ENCODE measurements at places on chromosomes 5 and 9.

DNA sequence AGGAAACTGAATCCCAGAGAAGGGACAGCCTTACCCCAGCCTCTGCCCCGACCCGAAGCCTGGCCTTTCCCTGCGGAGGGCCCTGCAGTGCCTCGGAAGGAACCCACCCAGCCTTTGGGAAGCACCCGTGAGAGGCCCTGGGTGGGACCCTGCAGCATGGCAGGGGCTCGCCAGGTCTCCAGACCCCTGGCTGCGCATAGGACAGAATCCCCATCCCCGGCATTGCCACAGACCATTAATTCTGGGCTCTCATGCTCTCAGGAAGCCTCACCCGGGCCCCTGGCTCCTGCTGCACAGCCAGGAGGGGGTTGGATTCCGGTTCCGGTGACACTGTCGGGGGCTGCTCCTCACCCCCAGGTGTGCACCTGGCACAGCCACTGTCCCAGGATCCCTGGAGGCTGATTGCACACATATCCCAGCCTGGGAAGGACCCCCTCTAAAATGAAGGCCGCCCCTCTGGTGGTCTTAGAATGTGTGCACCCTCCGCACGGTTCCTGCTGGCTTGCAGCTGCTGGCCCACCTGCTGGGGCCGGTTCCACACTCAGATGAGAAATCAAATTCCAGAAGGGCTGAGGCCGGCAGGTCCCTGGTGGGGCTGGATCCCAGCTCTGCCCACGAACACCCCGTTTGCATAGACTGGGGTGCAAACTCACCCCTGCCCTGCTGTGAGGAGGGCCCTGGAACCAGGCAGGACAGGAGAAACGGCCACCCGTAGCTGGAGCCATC lies 4.7 kb downstream of the EGFL7 start:
- DNase-seq = no peak

DNA sequence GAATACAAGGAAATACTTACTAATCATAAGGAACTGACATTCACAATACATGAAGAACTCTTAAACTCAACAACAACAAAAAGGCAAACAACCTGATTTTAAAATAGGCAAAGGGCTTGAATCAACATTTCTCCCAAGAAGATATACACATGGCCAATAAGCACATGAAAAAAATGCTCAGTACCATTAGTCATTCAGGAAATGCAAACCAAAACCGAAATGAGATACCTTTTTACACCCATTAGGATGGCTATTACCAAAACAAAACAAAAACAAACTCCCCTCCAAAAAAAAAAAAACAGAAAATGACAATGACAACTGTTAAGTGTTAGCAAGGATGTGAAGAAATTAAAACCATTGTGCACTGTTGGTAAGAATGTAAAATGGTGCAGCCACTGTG lies 104.1 kb upstream of the ZNF462 start:
- DNase-seq = no peak

GRCh38 chr9:115671963-115672305 lies 481.7 kb upstream of the PAPPA start:
- no peak for DNase-seq

DNA sequence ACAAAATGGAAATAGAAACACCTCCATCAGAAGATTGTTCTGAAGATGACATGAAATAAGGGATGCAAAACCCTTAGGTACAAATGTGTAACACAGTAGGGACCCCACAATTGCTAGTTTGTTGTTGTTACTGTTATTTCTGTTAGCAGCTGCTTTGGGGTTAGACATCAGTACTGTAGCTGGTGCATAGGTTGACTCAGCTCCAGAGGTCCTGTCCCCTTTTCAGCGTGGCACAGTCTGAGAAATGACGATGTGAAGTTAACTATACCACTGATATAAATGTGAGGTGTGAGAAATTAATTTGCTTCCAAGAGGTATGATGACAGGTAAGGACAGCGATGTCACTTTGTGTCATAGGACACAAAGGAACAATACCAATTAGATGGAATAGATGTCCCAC lies 384.6 kb upstream of the KLF4 start:
- no peak for DNase-seq

DNA sequence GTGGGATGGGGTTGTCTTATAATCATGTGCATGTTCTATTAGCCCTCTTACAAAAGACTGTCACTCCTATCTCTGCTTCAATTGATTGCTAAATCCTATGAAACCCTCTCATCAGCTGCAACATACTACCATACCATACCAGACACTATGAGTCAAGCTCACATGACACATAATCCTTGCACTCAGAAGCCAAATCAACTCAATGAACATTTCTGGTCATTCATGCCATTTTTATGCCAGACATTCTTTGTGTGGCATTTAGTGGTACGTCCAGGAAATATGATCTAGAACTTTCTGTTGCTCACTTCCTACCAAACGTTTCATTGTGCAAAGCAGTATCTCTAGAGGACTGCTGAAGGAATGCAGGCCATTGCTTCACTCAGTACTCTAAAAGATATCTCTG lies 159.2 kb upstream of the GNA14 start:
- DNase-seq = no peak

DNA sequence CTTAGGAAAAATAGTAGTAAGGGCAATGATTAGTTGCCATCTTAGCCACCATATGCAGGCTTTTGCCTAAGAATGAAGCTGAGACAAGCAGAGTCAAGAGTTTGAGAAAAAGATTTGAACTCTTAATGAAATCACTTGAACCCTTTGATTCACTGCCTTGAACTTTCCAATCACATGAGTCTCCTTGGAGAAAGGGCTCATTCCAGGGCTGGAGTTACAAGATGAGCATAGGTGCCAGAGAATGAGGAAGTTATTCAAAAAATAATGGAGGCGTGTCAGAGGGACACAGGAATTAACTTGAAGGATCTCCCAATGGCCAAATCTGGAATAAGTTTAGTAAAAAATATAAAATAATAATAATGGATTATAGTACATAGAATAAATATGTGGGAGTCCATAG lies 35.3 kb downstream of the MAT2B start:
- no peak for DNase-seq

DNA sequence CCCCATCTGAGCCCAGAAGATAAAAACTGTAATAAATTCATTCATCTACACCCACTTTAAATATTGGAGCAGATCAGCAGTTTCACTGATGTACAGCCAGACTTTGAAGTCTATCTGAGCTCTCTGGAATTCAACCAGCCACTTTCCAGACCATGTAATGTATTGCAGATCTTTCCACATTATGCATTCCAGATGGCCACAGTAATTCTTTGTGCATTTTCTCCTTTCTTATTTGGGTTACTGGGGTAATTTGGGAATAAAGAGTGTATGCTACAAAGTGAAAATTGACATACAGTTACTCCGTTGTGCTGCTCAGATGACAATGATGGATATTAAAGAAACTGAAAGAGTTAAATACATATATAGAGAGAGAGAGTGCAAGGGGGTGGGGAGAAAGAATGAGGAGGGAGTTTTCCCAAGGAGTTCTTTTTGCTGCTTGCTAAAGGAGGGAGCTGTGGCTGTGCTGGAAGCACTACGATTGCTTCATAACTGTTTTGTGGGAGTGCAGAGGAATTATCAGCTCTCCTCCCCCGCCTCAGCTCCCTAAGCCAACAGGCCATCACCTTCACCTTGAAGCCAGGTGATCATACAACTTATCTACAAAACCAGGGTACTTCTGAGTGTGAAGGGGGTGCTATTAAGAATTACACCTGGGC lies 152.8 kb downstream of the GAS1 start:
- no peak for DNase-seq

DNA sequence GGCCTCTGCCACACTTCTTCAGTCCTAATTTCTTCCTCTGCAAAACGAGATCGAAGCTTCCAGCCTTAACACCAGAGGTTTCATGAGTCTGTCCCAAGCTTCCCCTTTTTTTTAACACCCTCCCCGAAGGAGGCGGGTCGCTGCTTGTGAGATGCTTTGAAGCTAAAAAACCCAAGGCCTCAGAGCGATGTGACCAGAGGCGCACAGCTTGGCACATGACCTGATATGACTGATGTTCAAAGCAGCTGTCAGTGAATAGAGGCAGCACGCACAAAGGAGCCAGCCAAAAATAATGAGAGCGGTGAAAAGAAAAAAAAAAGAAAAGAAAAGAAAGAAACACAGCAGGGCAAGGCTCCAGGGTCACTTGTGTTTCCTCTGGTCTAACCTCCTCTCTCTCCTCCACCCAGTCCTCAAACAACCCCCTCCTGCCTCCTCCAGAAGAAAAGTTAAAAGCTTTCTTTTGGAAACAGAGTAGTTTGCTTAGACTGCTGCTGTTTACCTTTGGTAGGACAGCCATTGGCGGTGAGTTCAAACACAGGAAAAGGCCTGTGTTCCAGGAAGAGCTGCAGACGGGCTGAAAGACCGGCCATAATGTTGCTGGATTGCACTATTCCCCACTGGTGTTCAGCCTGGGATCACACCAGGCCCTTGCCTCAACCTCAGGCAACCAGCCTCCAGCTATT lies 10.9 kb upstream of the ZNF366 start:
- no peak for DNase-seq

DNA sequence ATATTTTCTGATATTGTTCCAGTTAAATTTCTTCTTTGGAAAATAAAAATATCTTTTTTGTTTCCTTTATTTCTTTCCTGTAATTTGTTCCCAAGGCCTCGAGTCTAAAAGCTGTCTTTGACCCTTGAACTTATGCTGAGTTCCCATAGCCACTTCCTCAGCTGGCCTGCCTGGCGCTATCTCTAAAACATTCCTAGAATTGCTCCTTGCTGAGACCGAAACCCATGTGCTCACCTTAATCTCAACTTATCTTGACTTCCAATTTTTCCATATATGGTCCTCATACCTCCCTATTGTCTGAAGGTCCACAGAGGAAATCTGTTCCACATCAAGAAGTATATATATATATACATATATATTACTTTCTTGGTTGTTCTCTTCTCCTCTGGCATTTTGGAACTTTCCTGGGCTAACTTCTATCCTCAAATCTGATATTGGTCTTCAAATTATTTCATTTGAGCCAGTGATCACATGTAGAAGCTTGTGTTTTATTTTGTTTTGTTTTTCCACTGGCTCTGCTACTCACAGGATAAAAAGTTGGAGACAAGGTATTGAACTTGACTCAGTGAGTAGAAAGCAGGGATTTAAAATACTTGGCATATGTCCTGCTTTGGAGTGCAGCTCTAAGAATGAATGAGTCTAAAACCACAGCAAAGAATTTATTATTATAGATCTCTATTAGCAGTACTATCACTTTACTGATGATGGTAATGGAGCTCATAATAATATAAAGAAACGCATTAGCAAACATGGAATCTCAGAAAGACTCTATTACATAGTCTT lies 45.2 kb downstream of the ENC1 start:
- no peak for DNase-seq

- no peak for DNase-seq
These were observed 18.2 kb downstream of the HBEGF start for GRCh38 chr5:140328036-140328764.

DNA sequence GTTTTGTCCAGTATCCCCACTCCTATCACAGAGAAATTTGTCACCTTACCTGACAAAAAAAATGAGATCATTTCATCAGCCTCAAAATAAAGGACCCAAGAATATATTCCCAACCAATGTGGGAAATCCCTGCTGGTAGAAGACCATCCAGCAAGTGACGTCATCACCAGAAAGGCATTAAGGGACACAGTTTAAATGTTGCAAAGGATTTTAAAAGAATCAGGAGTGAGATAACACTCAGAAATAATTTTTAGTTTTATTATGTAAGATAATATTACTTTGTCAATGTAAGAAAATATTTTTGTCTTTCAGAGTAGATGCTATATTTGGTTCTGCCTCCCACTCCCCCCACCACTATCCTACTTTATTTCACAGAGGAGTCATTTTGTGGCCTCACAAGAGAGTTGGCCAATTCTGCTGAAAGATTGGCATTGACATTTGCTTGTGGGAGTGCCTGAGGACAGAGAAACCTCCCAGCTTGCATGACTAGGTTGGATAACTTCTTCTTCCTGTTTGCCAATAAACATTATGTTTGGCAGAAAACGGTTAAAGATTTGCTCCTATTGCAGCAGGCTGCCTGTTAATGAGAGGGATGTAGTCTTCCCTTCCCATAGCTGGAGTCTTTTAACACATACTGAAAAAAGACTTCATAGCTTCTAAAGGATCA lies 288.6 kb upstream of the DAB2 start:
- DNase-seq = no peak

- DNase-seq = no peak
These were observed 201.7 kb downstream of the EFNA5 start for GRCh38 chr5:107469064-107469463.

- no peak for DNase-seq
These were observed 274.8 kb upstream of the ADRA1B start for GRCh38 chr5:159641371-159642039.

DNA sequence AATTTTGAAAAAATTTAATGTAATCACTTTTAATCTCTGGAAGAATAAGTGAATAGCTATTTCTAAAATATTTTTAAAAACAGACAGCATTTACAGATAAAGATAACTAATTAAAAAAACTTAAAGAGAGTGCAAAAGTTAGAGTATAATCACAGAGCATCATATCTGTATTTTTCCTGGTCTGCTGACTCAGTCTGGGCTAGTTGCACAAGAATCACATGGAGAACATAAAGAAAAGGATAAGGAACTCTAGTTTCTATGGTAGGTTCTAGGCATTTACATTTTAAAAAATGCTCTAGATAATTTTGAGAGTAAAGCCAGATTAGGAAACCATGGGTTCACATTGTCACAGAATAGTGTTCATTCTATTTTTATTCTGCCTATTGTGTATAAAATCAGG lies 347.4 kb downstream of the PSAT1 start:
- DNase-seq = no peak

DNA sequence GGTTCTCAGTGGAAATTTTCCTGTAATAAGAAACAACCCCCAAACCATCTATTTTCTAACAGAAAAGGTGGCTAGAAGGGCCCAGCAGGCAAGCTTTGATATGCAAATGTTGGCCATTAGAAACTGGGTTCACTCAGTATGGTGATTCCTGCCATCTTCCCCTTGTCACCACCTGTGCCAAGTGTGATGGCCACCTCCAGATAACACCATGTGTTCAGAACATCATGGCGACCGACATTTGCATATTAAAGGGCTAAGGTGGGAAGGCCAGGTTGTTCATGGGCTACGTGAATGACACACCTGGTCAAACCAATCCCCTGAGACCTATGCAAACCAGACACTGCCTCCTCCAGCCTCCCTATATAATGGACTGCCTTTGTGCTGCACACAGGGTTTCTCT lies 20.4 kb downstream of the FOXE1 start:
- peak; percentile 20 for DNase-seq

Data from WTC11 (cell line).